ENCODE measurements at places on chromosomes 6 and 20.

- DNase-seq, result no peak
Measured at GRCh38 chr6:51570168-51570921, 517.1 kb downstream of the PKHD1 start.

DNA sequence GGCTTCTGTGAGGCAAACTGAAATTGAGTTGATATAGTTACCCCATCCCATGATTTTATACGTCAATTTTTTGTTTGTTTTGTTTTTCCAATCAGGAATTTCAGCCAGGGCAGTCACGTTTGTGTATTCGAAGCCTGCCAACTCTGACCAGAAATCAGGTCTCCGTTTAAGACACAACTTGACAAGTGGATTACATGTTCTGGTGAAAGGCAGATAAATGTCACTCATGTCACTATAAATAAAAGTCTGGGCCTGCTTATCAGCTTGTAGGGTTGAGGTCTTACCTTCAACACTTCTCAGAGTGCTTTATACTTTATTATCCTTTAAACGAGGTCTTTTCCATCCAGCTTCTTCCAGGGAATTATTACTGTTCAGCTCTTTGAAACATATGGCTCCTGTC is 8.4 kb upstream of the XRN2 start:
- no peak for DNase-seq

DNA sequence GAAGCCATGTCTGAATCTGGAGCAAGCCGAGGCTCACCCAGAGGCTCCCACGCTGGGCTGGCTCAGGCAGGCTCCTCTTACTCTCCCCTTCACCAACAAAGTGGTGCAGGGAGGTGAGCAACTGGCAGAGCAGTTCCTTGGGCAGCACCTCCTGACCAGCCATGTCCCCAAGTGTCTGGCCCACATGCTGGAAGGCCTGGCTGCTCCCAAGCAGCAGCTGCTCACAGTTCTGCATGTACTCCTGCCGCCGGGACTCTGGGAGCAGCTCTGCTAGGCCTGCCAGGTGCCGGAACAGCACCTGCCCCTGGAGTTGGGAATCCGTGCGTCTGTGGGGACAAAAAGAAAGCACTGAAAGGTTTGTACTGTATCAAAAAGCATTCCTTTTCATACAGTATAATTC is 57.1 kb upstream of the LYRM2 start:
- DNase-seq, result no peak

GRCh38 chr20:58100731-58101356 is 127.6 kb downstream of the ANKRD60 start:
- no peak for DNase-seq

- DNase-seq, result no peak
Measured at GRCh38 chr20:2806351-2806701, 5.9 kb upstream of the CPXM1 start.

DNA sequence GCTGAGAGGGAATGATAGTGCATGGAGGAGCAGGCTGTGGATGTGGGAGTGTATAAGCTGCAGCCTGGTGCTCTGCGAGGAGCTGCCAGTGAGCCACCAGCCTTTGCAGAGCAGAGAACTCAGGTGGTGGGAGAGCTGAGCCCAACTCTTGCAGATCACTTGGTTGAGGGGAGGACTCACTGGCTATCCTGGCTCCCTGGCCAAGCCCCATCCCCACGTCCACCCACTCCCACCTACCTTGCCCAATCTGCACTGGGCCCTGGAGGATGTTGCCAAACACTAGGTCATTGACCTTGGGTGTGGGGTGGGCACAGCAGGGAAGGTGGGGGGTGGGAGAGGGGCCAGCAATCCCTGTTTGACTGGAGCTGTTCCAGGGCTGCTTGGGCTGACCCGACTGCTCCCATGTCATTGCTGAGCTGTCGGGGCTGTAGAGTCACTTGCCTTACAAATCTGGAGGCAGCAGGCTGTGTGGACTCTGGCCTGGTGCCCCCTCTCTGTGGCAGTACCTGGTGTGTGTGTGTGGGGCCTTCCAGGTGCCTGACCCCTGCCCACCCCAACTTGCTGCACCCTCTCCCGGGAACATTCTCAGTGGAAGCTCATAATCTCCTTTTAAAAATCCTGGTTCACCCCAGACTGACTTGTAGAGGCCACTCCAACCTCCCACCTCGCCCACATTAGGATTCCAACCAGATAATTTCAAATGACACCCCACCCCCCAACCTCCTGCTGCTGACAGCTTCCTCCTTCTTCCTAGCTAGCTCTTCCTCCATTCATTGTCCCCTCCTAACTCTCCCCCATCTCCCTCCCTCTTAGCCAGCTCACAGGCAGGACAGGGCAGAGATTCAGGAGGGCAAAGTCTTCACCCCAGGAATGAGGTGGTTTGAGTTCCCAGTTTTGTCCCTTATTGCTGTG is 162.3 kb downstream of the MRPL14 start:
- peak; percentile 16 for DNase-seq

DNA sequence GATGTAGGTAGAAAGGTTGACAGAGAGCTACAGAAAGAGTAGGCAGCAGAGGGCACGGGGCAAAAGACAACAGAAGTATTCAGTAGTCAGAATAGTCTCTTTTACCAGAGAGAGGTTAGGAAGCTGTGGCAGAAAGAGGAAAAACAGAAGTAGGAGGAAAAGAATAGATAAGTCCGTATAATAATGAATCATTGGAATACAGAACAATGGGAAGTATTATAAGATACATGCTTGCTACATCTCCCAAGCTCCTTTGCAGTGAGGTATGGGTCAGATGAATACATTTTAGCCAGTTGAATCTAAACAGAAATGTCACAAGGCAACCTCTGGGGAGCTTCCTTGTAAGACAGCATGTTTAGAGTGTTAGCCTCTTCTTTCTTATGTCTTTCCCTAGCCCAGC is 570.5 kb upstream of the CITED2 start:
- no peak for DNase-seq

DNA sequence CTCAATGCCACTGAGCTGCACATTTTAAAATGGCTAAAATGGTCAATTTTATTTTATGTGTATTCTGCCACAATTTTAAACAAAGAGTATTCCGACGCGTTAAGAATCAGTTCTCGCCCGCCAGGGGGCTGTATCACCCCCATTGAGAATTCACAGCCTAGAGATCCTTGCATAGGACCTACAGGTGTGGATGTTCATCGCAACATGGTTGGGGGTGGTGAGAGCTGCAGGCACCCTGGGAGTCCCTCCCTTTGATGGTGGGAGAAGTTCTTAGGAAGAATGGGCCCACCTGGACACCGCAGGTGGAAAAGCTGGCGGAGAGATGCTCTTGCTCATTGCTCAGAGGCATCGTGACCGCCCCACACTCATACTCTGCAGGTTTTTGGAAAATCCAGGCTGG is 63.5 kb downstream of the SLC2A10 start:
- no peak for DNase-seq

DNA sequence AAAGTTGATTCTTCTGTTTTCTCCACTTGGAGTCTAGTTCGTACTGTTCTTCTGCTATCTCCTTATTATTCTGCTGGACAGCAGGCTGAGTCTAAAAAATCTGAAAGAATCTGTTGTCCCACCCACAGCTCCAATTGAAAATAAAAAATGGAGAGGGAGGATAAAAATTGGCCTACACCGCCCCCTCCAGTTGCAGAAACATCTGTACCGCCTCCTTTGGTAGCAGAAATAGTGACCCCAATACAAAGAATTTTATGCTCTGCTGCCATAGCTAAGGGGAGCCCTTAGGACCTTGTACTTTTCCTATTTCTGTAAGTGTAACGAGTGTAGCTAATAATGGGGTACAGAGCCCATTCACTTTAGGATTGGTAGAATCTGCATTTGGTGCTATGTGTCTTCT is 4.9 kb upstream of the FKBP1A start:
- no peak for DNase-seq

- DNase-seq, result peak; percentile 24
Measured at GRCh38 chr6:44855562-44856411, 468.3 kb downstream of the CDC5L start.

DNA sequence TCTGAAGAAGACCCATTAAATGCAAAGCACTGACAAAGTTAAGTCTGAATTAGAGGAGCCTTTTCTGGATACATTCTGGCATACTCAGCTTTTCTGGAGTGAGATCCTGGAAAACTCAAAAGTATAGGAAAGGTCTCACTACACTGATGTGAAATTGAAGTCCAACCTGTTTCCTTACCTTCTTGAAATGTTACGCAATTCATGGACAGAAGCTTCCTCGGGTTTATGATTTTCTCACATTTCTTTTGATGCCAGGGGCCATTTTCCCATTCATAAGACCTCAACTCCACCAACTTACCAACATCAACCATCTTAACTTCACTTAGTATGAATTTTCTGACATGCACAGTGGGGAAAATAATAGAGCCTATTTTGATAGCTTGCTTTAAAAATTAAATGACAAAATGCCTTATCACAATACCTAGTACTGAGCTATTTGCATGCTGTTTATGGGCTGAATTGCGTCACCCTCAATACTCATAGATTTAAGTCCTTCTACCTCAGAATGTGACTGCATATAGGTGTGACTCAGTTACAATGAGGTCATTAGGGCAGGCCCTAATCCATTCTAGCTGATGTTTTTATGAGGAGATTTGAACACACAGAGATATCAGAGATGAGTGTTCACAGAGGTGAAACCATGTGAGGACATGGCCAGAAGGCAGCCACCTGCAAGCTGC is 73.4 kb upstream of the RAB32 start:
- DNase-seq, result no peak

GRCh38 chr6:165417278-165417865 is 108.0 kb upstream of the C6orf118 start:
- no peak for DNase-seq

DNA sequence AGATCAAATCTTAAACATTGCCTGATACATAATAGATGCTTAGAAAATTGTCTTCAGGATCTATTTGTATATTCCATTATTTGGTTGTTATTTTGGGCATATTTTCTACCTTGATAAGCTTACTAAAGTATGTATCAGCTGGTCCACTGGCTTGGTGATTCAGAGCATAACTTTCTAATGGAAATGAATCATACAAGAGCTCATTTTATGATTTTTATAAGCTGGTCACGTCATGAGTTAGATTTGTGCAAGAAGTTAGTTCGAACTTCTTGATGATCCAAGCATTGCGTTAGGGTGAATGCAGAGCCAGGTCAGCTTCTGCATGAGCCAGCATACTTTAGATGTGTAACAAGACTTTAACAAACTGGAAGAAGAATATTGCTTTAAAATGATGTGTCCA is 144.5 kb upstream of the FLRT3 start:
- no peak for DNase-seq

DNA sequence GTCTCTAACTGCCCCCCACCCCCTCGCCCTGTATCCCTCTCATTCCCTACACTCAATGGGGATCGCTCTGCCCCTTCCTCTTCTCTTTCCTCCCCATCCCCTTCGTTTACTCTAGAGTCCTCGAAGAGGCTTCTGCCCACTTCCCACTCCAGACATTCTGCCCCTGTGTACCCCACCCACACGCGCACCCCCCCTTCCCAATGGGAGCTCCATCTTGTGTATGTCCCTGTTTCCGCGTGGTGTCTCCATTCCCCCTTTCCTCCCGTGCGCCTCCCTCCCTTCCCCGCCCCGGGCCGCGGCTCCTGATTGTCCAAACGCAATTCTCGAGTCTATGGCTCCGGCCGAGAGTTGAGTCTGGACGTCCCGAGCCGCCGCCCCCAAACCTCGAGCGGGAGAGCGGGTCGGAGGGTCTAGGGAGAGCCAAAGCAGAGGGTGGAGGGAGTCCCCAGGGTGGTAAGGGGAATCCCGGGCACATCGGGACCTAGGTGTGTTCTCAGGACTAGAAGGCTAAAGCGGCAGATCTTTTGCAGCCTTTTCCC is 679 bp upstream of the RING1 start:
- DNase-seq, result peak; percentile 81

DNA sequence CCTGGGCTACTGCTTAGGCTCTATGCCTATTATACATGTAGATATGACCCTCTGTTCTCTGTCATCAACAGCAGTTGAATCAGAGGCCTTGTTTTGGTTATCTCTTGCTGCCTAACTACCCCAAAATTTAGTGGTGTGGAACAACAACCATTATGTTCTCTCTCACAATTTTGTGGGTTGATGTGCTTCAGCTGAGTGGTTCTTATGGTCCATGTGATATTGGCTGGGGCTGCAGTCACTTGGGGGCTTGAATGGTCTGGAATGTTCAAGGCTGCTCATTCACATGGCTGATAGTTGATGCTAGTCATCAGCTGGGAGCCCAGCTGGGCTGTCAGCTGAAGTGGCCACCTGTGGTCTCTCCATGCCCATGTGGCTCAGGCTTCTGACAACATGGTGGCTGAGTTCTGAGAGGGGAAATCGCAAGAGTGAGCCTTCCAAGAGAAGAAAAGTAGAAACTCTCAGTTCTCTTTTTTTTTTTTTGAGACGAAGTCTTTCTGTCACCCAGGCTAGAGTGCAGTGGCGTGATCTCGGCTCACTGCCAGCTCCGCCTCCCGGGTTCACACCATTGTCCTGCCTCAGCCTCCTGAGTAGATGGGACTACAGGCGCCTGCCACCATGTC is 47.8 kb downstream of the SHLD1 start:
- peak; percentile 31 for DNase-seq

DNA sequence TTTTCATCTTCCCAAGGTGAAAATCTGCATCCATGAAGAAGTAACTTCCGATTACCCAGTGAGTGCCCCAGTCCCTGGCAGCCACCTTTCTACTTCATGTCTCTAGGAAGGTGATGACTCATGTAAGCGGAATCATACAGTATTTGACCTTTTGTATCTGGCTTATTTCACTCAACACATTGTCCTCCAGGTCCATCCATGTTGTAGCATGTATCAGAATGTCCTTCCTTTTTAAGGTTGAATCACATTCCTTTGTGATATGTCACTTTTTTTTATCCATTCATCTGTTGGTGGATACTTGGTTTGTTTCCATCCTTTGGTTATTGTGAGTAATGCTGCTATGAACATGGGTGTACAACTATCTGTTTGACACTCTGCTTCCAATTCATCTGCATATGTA is 176.3 kb upstream of the CDYL start:
- no peak for DNase-seq

DNA sequence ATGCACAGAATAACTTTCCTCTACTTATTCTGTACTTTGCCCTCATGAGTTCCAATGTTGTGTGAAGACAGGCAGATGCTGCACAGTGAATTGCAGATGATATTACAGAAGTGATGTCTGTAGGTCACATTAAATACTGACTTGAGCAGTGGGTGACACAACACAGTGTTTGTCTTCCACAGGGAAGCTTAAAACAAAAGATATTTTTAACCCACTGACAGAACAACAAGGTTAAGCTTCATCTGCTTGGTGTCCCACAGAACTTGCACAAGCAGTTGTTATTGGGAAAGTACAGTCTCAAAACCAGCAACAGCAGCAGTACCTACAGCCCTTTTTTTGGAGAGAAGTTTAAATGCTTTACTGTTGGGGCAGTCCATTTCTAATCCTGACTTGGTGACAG is 10.5 kb downstream of the SUMO4 start:
- DNase-seq, result no peak

- DNase-seq, result no peak
Measured at GRCh38 chr20:46194409-46194808, 76.3 kb downstream of the CD40 start.

- no peak for DNase-seq
Measured at GRCh38 chr20:22465622-22466446, 118.5 kb downstream of the FOXA2 start.
